ENCODE measurements at places on chromosomes 16 and 17.

GRCh38 chr17:42424991-42425610, 2.0 kb upstream of the CAVIN1 start:
- no peak for DNase-seq

DNA sequence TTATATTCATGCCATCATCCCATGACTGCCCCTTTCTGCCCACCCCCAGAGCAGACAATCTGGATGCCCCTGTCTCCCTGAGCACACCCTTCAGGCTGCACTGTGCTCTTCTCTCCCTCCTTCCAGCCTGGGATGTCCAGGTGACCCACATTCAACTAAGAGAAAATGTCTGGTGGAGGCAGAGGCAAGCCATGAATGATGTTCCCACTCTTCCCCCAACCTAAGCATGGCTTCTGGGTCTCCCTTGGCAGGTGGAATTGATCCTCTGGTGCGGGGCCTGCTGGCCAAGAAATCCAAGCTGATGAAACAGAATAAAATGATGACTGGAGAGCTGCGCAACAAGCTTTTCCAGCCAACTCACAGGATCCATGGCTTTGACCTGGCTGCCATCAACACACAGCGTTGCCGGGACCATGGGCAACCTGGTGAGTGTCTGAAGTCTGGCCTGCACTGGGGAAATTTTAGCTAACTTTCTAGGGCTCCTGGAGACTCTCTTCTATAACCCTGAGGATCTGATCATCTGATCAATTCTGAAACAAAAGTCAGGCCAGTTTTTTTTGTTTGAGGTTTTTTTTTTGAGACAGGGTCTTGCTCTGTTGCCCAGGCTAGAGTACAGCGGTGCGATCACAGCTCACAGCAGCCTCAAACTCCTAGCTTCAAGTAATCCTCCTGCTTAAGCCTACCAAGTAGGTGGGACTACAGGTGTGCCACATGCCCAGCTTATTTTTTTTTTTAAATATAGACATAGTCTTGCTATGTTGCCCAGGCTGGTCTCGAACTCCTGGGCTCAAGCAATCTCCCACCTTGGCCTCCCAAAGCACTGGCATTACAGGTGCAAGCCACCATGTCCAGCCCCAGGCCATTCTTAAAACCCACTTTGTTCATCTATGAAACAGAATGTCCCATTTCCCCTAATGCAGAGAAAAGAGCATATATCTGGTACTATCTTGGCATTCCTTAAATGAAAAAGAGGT, 14.5 kb downstream of the MPO start:
- no peak for DNase-seq

DNA sequence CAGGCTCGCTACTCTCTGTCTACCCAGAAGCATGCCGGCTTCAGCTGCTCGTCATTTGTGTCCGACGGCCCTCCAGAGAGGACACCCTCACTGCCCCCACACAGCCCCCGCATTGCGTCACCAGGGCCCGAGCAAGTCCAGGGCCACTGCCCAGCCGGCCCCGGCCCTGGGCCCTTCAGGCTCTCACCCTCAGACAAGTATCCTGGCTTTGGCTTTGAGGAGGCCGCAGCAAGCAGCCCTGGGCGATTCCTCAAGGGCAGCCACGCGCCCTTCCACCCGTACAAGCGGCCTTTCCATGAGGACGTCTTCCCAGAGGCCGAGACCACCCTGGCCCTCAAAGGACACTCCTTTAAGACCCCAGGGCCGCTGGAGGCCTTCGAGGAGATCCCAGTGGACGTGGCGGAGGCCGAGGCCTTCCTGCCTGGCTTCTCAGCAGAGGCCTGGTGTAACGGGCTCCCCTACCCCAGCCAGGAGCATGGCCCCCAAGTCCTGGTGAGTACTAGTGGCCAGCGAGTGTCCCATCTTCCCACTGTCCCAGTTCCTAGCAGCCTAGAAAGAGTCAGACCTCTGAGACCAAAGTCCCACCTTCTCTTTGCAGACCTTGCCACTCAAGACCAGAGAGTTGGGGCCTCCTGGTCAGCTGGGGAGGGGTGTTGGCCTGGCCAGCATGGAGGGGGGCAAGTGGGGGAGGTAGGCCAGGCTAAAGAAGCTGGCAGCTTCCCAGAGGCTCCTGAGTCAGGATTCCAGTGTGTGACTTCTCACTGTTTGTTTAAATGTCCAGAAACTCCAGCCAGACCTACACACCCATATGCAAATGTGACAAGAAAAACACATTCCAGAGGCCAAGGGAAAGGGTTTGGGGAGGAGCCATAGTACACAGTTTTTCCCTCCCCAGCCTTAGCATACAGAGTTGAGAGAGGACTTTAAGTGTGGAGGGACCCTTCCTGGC, 18.6 kb downstream of the FOXN1 start:
- no peak for DNase-seq

- DNase-seq, result no peak
Observed at GRCh38 chr16:75026892-75027391, 28.1 kb downstream of the ZNRF1 start.

GRCh38 chr16:275041-275641, 603 bp downstream of the RGS11 start:
- DNase-seq, result no peak

DNA sequence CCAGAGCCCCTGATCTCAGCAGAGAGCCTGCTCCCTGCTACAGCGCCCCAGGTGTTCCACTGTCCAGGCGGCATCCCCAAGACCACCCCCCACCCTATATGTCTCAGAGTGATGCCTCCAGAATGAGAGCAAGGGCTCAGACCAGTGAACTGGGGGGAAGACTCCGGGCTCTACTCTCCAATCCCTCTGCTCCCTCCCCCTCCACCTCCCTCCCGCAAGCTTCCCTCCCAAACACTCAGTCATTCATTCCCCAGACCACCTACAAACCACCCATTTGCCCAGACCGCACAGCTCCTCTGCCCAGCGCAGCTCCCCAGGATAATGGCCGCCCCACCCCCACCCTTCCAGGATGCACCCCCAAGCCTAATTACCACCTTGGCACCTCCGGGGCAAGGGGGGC, 59.4 kb upstream of the TAC4 start:
- DNase-seq, result no peak

GRCh38 chr16:2512735-2513404, 882 bp upstream of the ATP6V0C start:
- DNase-seq, result peak; percentile 55

DNA sequence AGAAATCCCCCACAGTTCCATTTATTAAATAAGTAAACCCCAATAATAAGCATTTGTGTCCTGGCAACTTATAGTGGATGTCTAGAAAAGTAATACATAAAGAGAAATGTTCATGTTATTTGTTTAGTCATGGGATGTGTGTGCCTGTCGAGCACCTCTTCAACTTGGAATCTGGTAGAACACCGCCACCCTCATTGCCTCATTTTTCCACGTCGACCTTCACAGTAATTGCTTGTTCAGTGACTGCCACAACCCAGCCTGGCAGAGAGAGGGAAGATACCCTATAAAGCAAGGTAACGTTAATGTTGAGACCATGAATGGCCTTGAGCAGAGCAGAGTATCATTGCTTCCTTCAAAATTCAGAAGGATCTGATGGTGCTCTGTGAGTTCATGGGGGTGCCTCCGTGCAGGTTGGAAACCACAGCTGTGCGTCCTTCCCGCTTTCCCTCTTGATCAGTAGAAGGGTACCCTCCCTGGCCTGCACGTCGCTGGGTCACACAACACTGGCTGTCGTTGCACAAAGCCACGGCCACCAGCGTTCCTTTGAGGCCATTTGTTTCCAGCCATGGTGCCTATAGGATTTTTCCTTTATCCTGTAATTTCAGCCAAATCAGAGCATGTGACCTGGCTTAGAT, 3.7 kb upstream of the DNASE1 start:
- no peak for DNase-seq

DNA sequence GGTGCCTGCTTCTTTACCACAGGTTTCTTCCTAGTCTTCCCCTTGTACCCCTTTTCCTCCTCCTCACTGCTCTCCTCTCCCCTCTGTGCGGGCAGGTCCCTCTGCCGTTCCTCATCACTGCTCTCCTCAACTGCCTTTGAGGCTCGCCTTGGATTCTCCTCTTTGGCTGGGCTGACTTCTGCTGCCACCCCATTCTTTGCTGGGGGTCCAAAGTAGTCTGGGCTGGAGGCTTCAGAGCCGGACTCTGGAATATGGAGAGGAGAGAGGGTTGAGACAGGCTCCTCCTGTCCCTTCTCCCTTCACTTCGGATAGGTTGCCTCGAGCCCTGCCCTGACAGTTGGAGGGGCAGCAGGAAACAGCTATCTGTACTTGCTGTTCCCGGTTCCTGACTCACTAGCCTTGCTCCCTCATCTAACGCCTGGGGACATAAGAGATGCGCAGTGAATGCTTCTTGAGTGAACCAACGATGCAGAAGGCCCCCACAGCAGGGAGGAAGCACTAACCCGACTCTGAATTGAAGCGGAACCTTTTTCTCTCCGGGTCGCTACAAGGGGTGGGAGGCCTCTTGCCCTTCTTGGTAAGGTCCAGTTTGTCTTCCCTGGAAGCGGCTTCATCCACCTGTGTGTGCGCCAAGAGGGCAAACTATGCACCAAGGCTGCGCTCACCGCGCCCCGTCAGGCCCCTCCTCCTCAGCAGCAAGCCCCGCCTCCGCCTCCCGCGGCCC, 655 bp downstream of the HIRIP3 start:
- DNase-seq, result no peak

GRCh38 chr16:23561586-23561985, 4.1 kb downstream of the UBFD1 start:
- no peak for DNase-seq

- DNase-seq, result no peak
Observed at GRCh38 chr17:9356488-9356911, 219.1 kb downstream of the STX8 start.

GRCh38 chr16:86498671-86499439, 11.5 kb upstream of the FOXF1 start:
- DNase-seq, result no peak

DNA sequence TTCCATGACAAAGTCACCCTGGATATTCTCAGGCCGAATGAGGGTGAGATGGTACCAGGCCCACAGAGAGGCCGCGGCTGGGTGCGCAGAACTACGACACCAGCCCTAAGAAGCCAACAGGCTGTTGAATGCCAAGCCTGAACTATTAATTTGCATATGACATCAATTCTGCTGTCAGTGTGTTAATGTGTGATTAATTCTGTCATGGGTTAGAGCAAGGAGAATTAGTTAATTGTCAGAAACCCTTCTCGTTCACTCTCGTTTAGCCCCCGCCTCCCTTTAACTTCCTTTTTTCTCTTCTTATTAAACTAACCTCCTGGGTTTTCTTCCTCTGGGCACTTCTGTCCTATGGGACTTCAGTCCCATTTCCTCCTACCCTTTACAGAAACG, 123.4 kb downstream of the ZFHX3 start:
- DNase-seq, result no peak

GRCh38 chr16:52167328-52167727, 379.6 kb downstream of the TOX3 start:
- DNase-seq, result no peak

DNA sequence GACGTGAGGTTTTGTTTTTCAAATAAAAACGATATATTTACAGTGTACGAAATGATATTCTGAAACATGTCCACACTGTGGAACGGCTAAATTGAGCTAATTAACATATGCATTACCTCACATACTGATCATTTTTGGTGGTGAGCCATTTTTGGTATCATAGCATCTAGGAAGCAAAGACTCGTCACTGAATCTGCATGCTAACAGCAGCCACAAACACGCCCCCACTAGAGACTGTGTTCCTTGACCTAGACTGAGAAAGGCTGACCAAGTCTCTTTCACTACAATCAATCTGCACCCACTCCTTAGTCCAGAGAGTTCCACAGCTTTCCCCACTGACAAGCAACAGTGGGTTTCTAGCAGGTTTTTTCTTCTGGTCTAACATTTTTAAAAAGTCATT, 29.5 kb downstream of the NPLOC4 start:
- DNase-seq, result no peak

- no peak for DNase-seq
Observed at GRCh38 chr16:86185089-86185488, 286.1 kb downstream of the IRF8 start.

All from NCI-H1930 (cell line).